ENCODE measurements at places on chromosomes 7 and 10.

- no peak for DNase-seq
Measured at GRCh38 chr7:14837216-14837615, 65.3 kb downstream of the DGKB start.

- no peak for DNase-seq
Measured at GRCh38 chr7:138750473-138750872, 47.3 kb upstream of the TMEM213 start.

DNA sequence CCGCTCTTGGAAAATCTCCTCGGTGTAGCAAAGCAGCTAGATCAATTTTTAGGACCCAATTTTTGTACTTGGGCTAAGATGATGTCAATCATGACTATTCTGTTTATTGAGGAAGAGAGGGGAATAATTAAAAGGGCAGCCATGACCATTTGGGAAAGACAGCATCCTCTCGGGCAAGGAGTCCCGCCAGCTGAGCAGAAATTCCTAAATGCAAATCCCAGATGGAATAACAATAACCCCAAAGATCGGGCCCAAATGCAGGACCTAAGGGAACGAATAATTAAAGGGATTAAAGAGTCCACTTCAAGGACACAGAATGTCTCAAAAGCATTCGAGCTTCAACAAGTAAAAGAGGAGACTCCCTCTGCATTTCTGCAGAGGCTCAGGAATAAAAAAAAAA is 18.7 kb downstream of the COL17A1 start:
- no peak for DNase-seq

DNA sequence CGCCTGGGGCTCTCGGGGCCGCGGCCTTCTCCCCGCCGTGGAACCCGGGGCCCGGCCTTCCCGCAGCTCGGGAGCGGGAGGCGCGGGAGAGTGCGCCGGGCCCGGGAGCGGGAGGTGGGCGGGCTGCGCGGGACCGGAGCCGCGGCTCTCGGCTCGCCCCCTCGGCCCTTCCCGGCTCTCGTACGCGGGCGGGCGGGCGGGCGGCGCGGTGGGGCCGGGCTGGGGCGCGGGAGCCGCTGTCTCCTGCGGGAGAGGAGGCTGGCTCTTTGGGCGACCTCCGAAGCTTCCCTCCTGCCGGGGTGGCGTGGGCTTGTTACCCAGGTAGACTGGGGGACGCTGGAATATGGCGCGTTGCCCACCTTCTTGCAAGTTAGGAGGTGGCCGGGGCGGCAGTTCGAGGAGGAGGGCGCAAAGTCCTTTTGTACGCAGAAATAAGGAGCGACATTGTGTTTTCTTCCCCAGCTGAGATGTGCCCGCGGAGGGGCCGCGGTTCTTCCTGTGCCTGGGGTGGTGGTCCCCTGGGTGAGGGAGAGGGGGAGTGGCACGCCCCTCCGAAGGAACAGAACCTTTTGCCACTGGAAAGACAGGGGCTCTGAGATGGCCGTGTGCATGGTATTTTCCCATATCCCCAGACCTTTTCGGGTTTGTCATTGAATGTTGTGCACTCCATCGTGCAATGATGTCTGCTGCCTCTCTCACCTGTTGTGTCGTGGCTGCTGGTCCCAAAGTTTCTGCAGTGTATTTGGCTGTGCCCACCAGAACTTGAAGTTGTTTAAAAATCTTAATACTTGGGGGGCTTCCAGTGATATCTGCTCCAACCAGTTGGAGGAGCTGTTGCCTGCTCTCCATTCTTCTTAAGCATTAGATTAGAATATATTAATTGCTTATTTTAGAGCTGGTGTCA is 844 bp downstream of the NRF1 start:
- DNase-seq, result no peak

DNA sequence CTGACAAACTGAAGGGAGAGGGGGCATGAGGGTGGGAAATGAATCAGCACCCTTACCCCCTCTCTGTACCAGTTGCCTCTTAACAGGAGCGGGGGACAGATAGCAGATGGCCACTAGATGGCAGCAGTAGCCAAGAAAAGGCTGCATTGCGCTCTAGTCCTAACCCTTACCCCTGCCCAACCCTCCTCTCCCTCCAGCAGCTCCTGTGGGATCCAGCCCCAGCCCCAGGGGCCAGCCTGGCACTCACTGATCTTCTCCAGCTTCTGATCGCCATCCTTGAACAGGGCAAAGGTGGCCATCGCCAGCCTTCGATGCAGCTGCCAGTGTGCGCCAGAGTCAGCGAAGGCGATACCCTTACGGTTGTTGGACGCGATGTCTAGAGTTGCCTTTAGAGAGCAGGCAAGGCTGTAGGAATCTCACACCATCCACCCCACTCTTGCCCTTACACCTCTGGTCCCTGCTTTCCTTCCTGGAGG is 2.2 kb downstream of the CYP17A1 start:
- DNase-seq, result peak; percentile 68

DNA sequence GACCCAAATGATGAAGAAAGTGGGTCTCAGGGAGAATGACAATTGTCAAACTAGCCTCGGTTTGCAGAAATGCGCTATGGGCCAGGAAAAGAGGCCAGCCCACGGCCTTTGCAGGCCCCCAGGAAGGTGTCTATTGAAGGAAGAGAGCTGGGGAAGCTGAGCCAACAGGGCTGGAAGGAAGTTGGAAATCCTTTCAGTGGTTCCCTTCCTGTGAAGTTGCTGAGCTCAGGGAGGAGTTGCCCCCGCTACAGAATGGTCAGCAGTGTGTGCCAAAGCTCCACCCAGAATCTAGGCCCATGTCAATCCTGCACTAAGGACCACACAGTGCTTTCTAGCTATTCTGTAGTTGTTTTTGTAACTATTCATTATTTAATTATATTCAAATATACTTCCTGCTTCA is 91.6 kb upstream of the ANLN start:
- no peak for DNase-seq

- no peak for DNase-seq
Measured at GRCh38 chr7:143203386-143203785, 18.5 kb upstream of the TAS2R40 start.

GRCh38 chr10:6124666-6125065 is 35.8 kb downstream of the RBM17 start:
- DNase-seq, result no peak

DNA sequence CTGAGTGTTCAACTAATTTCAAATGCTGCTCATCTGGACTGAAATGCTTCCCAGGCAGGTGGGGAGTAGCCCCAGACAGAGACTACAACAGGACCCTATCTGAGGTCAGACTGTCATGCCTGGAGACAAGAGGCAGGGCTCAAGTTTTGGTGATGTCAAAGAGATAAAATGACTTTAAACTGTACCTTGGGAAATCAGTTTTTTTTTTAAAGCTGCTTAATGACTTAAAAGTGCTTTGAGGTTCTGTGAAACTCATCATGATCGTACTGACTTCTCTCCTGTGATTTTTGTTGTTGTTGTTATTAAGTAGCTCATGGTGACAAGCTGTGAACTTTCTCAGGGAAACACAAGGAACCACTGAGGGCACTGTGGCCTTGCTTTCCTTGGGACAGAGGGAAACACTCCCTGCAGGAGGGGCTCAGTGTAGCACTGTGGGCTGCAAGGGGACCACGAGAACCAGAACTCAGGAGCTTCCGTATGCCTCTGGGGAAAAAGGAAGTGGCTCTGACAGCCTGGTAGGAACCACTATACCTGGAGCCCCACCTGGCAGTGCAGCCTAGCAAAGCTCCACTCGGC is 9.5 kb downstream of the HIPK2 start:
- no peak for DNase-seq

GRCh38 chr7:142890874-142891485 is 5.4 kb upstream of the TRPV6 start:
- no peak for DNase-seq

- DNase-seq, result peak; percentile 18
Measured at GRCh38 chr10:126904818-126905701, at the start of gene DOCK1. Gene DOCK1 (plus strand): TSS chr10:126905428. CDS start chr10:126905518, 90 bp downstream.

DNA sequence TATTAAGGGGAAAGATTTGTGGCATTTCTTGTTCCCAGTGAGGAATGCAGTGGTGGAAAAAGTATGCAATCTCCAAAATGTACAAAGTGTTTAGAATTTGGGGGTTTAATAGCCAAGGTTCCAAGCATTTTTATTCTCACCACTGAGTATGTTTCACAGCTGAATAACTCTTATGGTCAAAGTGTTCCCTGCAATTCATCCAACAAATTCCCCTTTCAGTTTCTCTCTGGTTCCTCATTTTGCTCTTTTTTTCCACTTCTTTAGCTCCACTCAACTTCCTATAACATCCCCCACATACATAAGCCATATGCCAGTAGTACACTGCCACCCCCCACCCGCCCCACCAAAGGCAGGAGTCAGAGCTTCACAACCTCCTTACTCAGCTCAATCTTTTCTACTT is 4.6 kb downstream of the HECW1 start:
- no peak for DNase-seq

DNA sequence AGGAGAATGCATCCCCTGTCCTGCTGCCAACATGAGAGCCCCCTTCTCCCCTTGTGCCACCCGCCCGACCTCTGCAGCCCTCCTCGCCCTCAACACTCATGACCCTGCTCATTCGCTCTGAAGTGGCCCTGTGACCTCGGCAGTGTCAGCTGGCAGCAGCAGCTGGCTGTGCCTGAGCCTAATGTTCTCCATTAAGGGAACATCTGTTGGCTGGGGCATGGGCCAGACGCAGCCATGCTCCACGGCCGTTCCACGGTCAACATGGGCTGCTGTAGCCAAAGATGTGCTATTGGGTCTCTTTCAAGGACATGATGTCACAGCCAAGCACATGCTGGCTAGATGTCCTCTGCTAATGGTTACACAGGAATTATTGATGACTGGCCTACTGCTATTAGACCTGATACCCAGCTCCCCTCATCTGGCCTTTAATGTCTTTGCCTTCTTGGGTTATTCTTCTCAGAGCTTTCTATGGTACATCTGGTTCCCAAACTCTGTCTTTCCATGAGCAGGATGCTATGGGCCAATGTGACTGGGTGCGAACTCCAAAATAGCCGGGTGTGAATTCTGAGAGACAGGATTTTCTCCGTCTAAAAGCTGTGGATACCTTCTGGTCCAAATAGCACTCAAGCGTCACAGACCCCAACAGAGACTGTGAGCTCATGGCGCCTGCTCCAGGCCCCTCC is 22.4 kb downstream of the ADCYAP1R1 start:
- DNase-seq, result no peak

- DNase-seq, result no peak
Measured at GRCh38 chr7:29892231-29892630, 85.9 kb downstream of the WIPF3 start.

- DNase-seq, result no peak
Measured at GRCh38 chr7:137606061-137606674, 240.6 kb downstream of the DGKI start.

- DNase-seq, result no peak
Measured at GRCh38 chr7:34044306-34044643, 138.9 kb downstream of the BMPER start.

GRCh38 chr7:72032934-72033333 is 379.2 kb downstream of the CALN1 start:
- no peak for DNase-seq

- DNase-seq, result no peak
Measured at GRCh38 chr10:29646238-29646902, 11.6 kb upstream of the SVIL start.

- DNase-seq, result no peak
Measured at GRCh38 chr7:91780521-91780920, 100.0 kb downstream of the MTERF1 start.

GRCh38 chr10:126504063-126504760 is 115.9 kb upstream of the ADAM12 start:
- DNase-seq, result no peak

DNA sequence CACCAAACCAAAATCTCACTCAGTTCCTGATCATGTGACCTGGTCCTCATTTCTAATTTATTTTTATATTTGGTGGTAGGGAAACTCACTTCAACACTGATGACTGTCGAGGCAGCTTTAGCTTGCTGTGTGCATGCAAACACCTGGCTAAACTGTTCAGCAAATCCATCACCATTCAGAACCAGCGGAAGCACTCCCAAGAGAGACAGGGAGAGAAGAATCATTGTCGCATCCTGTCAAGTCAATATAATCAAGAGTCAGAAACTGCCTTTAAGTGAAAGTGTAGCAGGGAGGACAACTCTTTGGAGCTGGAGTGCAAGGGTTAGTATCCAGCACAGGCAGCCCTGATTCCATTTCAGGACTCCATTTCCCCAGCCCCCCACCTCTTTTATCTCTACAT is 300.7 kb downstream of the XPNPEP1 start:
- no peak for DNase-seq

Data from stimulated activated CD4-positive, alpha-beta T cell treated with anti-CD3 and anti-CD28 coated beads, Interleukin-12 subunit alpha, Interleukin-12 subunit beta, amount 100 ng/mL, for 24 hours (primary cell).